ENCODE measurements at places on chromosomes 1 and 21.

DNA sequence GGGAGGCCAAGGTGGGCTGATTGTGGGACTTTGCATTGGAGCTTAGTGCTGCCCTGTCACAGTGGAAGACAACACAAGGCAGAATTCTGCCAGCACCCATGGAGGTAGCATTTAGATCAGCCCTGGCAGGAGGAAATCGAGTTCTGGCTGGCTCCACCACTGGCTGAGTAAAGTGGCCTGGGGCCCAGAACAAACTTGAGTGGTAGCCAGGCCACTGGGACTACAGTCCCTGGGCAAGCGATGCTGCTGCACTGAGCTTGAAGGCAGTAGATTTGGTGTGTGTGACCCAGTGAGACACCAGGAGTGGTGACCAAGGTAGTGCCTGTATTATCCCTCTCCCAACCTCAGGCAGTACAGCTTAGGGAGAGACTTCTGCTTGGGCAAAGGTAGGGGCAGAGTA lies 22.5 kb upstream of the UHMK1 start:
- DNase-seq: no peak

DNA sequence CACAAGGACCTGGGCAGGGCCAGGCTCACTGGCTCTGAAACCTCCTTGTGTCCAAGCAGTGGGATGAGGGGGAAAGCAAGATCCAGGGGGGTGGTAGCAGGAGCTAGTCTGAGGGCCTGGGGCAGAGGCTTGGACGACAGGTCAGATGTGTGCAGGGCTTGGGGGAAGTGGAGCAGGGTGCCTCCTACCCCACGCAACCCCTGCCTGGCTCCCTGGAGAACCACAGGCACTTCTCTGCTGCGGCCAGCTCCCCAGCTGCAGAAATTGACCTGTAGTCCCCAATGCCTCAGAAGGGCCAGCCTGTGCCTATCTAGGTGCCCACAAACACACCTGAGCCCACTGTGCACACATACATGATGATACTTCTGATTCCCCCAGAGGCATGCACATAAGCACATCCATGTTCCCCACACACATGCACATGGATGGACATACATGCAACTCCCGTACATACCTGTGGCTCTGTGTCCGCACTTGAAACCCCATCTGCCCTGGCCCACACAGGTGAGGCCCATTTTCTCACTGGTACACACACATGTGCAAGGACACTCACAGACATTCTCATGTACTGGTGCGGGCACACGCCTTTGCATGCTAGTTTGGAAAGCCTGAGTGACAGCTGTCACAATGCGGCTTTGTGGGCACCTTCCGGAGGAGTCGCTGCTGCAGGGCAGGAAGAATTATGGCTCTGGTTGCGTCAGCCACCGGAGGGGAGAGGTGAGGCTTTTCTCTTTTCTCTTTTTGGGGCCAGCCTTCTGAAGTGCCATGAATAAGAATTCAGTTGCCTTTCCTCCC lies 247.2 kb upstream of the CSF3R start:
- no peak for DNase-seq

GRCh38 chr1:182674346-182675246 lies 9.8 kb downstream of the RGS8 start:
- no peak for DNase-seq

GRCh38 chr1:147598621-147599361 lies 57.5 kb downstream of the BCL9 start:
- no peak for DNase-seq

DNA sequence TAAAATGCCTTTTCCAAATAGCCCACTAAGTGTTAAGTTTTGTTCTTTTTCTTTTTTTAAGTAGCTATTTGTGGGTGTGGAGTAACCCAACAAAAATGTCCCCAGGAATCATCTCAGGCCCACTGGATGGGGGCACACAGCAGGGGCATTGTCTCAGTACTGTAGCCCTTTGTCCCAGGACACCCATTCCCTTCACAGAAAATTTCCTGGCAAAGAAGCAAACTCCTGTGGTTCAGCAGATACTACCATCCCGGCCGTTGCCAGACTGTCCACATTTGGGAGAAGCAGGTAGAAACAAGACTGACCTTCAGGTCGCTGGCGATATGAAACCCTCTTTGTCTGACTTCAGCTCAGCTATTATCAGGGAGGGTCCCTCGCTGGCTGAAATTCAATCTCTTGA lies 23.7 kb upstream of the SRRM1 start:
- no peak for DNase-seq

DNA sequence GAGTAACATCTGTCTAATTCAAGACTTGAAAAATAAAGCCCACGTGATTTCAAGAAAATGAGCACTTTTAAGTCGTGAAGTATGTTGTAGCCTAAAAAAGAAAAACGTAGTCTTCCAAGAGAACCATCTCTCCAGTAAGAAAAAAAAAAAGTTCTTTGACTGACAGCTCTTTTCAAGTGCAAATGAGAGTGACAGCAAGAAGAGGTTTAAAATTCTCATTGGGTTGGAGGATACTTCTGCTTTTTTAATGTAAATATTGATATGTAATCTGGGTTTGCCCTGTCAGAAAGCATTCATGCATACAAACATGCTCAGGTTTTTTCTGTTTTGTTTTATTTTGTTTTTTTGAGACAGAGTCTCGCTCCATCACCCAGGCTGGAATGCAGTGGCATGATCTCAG lies 32.3 kb upstream of the PRDM2 start:
- no peak for DNase-seq

DNA sequence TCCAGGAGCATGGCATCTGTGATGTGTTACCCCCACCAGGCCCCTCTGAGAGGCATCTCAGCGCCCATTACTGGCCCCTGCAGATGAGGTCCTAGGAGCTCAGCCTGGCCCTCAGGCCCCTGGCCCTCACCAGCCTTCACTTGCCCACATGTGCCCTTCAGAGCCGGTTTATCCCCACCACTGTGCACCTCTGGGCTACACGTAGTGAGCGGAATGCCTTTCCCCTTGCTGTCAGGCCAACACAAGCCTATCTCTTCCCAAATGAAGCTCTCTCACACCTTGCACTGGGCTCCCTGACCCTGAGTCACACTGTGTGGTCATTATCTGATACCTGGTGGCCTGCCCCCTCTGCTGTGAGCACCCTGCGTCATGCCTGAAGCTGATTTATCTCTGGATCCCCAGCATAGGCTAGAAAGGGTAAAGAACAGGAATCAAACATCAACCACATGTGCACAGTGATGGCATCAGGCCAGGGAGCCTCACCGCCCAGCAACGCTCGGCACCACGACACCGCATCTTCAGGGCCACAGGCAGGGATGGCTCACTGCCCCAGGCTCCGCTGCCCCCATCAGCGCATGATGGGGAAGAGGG lies 49.1 kb downstream of the GLIS1 start:
- DNase-seq: no peak

Data from PC-9 (cell line).